Left renal cortex interstitium (tissue), 4 donors: ENCODE measurements at places on chromosomes 5 and 9. TPM values are rescaled to one million over a fixed set of nuclear protein-coding genes. Genes with fewer than 3 reads are reported as not detected.

Gene IRX1
- 50.3 TPM for polyA plus RNA-seq

Gene MZB1
- polyA plus RNA-seq = 1.3 TPM

Gene HTR4
- 0.05 TPM for polyA plus RNA-seq

Gene RICTOR
- polyA plus RNA-seq = 22.7 TPM

DNA sequence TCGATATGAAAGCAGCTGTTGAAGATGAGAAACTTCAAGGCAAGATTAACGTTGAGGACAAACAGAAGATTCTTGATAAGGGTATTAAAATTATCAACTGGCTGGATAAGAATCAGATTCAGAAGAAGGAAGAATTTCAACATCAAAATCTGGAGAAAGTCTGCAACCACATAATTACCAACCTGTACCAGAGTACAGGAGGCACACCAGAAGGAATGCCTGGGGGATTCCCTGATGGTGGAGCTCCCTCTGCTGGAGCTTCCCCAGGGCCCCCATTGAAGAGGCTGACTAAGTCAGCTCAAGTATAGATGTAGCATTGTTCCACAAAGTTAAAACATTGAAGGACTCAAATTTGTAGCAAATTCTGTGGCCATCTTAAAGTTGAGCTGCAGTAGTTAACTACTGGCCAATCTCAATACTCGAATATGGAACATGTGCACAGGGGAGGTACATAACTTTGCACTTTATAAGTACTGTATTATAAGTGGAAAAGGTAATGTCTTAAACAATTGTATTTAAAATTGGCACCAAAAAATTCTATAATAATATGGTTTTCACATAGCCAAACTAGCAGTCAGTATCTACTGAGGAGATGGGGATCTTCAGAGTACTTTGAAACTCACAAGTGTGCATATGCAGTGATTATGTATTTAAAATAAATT lies 237.5 kb downstream of the CHSY3 start:
- DNase-seq = no peak

DNA sequence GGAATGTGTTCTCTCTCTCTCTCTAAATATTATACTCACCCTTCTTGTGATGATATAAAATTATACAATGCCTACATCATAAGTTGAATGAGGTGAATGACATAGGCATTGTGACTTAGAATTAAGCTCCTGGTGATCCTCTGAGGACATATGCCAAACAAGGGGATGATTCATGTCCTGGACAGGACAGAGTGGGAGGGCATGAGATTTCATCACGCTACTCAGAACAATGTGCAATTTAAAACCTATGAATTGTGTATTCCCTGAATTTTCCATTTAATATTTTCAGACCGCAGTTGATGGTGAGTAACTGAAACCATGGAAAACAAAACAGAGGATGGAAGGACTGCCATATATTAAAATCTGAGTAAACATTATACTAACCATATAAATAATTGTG lies 782.2 kb upstream of the NUDT12 start:
- DNase-seq = no peak
